Fibroblast of skin of right biceps (primary cell): ENCODE measurements at places on chromosomes 7 and 10.
A peak's percentile ranks its signal among the peaks of the same experiment; 100 is the strongest.

GRCh38 chr7:90007831-90008230 lies 146.4 kb upstream of the STEAP1 start:
- DNase-seq, result no peak

DNA sequence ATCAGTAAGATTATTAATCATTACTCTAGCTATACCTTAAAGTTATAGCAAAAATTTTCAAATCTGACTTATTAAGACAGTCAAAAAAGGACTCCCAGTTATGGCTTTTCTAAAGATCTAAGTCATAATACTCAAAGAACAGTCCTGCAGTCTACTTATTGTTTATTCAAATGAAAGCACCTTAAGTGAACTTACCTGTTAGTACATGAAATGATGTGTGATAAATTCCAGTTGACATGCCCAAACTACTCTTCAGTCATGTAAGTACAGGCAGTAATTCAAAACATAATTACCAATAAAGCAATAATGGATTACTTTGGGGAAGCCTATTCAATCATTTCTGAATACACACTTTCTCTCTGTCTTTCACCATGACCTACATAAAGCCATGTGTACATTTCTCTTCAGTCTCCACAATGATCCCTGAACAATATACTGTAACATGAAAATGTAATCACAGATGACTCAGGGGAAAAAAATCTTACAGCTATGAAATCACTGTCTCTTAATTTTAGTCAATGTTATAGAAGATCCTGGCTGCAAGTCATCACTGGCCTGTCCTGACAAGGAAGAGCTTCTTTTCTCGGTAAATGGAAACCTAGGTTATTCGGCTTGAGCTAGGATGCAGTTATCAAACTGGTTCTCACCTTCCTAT lies 420.7 kb upstream of the LRRTM3 start:
- DNase-seq, result peak; percentile 34

DNA sequence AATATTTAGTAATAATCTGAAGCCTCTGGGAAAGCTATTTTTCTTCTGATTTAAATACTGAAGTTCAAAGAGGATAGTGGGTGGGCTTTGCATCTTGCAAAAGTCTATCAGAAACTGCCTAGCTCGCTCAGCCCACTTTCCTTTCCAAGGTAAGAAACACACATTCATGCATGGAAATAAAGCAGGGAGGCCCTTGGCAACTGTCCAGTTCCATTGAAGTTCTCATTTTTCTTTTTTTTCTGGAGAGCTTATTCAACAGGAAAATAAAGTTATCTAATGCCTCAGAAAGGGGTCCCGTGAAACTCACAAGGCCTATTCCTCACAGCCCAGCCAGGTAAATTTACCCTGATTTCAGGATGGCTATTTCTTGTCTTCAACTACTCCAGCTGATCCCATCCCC lies 654.9 kb downstream of the KCNMA1 start:
- no peak for DNase-seq

DNA sequence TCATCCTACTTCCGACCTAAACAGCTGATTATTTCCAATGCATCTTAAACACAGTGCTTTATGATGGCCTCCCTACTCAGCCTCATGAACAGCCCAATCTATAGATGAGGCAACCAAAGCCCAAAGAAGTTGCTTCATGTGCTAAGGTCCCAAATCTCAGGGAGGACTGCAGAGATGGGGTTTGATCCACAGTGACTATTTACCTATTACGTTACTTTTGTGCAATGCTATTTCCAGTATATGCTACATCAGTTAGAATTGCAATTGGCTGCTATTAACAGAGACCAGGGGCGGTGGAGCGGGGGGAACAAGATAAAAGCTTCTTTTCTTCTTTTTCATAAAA lies 153.0 kb upstream of the TNS3 start:
- DNase-seq, result no peak

DNA sequence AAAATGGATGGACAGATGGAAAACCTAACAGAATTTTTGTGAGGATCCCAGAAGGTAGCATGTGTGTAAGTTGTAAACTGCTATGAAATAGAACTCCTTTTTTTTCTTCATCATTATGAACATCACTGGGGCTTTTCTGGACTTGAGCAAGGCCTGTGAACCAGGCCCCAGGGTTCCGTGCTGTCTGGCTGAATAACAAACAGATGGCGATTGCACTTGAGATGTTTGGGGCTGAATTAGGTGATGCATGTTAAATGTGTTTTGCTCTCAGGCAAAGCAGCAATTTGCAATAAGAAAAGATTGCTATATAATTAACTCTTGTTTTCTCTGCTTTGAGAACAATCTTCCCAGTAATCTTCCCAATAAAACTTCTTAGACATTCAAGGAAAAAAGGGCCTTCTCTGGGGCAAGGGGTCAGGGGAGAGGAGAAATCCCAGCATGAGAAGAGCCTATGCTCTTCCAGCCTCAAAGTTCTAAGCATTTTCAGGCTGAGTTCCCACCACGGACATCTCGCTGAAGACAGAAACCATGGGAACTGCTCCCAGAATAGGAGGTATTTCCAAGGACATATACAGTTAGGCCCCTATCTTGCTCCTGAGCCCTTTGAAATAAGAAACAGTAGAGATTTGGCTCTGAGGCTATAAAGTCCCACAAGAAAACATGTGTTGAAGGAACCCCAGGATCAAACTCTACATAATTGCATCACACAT lies 98.7 kb downstream of the ITIH5 start:
- no peak for DNase-seq

GRCh38 chr7:45073786-45074527 lies 14.8 kb downstream of the NACAD start:
- no peak for DNase-seq

- peak; percentile 58 for DNase-seq
Observed at GRCh38 chr10:132396494-132397035, 435 bp upstream of the PWWP2B start.

DNA sequence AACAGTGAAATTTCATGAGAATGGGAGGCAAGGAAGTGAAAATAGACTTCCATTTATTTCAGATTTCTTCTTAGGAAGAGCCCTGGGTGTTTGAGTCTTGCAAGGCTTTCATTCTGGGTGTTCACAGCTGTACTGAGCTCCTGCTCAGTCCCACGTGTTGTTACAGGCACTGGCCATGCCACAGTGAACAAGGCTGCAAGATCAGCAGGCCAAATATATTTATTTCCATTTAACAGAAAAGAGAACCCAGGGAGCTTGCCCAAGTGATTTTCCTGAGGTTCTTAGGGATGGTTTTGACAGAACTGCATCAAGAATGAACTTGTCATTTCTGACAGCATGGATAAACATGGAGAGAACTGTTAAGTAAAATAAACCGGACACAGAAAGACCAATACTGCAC lies 54.5 kb upstream of the CD36 start:
- DNase-seq, result no peak

DNA sequence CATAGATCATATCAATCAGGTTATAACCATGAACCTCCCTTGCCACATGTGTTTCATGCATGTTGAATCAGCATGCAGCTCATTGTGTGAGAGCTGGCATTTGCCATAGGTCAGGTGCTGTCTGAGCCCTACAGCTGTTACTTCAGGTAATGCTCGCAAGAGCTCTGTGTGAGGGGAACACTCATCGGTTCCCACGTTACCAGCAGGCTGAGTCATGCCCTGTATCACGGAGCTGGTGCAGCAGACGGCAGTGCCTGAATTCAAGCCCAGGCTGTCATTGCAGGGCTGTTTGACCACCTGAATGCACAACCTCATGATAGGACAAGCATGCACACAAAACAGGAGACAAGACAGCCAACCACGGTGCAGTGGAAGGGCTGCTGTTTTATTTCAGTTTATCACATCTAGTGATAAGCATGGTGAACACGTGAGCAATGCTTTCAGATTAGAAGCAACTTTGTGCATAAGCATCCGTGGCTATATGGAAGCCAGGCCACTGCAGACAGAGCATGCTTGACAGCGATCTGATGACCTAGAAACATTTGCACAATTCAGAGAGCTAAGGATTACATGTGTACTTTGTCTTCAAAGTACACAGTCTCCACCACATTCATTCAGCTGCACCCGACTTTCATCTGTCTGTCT lies 56.4 kb upstream of the PFKP start:
- no peak for DNase-seq

GRCh38 chr7:91949221-91950009 lies 8.8 kb downstream of the AKAP9 start:
- DNase-seq, result peak; percentile 15

DNA sequence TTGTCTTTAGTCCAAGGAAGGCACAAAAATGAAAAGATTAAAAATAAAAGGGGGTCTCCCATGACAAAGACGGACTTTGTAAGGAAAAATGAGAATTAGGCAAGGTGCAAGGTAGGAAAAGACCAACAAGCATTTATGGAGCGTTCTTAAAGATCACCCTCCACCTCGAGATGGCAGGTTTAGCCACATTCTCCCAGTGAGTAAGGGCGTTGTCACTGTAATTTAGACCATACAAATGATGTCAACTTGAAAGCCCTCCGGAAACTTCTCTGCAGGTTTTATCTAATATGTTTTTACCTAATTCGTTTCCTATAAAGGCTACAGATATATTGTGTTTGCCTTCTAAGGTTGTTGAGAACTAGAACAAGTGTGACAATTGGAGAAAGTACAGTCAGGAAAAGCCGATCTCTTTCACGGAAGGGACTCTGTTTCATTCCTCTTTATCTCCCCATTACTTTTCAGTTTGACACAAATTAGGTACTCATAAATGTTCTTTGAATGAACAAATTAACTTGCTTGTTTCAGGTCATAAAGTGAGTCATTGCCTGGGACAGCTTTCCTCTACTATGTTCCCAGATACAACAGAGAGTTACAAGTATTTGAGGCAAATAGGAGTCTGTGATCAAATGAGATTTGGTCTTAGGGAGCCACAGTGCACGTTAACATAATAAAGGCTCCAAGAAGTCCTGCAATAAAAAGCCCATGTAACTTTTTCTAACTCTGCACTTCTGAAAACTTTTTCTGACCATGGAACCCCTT lies 102.6 kb upstream of the HABP2 start:
- no peak for DNase-seq

DNA sequence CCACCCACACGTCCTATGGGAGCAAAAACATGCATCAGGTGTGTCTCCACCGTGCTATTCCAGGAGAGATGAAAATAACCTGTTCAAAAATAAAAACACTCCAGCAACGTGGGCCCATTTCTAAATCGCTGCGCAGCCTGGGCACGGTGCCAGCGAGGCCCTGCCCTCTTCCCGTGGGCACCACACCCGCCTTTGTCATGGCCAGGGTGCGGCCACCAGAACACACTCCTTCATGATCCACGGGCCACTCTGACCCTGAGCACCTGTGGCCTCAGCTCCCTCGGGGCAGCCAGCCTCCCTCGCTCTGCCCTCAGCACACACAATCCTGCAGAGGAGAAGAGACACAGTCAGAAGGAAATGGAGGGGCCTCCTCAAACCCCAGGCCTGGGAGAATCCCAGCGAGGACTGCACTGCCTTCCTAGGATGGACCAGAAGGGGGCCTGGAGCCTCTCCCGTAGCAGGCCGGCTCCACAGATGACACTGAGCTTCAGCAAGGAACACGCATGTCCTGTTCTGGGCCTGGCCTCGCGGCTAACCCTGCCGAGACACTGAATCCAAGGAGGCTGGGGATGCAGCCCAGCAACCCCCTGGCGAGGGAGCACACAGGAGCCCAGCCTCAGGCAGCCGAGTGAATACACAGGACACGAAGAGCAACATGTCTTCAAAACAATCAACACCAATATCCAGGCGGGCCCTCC lies 169.0 kb downstream of the MAD1L1 start:
- peak; percentile 26 for DNase-seq

GRCh38 chr7:105982388-105982787 lies 19.3 kb downstream of the CDHR3 start:
- no peak for DNase-seq

DNA sequence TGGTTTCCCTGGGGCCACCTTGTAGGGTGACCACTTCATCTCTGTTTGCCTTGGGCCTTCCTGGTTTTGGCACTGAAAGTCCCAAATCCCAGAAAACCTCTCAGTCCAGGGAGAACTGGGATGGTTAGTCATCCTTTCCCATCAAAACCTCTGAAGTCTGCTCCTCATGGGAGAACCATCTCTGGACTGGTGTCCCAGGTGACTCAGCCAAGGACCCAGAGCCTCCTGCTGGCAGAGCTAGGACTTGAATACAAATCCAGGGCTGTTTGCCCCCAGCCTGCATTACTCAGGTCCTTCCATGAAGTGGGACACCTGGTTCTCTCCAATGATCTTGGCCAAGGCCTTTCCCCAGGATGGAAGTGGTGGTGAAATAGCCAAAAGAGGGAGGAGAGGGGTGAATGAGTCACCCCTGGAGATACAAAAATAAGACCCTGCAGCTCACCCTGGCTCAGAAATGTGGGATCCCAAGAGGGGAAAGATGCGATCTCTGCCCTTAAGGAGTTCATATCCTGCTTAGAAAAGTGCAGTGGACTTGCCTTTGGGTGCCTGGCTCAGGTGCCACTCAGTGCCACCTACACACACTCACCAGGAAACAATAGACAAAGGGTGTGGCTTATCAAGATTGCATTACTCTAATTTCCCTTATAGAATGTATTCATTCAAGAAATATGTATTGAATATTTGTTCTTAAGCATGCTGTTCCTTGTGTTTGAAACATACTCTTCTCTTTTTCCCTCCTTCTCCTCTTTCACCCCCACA lies 22.0 kb downstream of the ADRA2A start:
- peak; percentile 10 for DNase-seq

GRCh38 chr10:102413053-102413705 lies 5.4 kb downstream of the PSD start:
- DNase-seq, result no peak

DNA sequence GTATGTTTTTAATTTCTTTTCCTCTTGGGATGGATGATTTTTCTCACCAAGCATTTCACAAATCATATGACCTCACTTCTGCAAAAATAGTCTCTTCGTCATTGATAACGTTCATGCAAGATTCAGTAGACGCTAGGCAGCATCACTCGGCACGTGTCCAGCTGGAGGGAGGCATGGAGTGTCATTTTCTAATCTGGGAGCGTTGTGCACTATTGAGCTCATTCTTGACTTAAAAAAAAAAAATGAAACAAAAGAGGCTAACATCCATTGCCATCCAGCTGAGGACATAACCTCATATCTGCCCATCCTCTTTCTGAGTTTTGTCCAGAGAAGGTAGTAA lies 56.2 kb downstream of the COL17A1 start:
- peak; percentile 81 for DNase-seq

GRCh38 chr10:13648425-13648824 lies 61.7 kb downstream of the PRPF18 start:
- no peak for DNase-seq

DNA sequence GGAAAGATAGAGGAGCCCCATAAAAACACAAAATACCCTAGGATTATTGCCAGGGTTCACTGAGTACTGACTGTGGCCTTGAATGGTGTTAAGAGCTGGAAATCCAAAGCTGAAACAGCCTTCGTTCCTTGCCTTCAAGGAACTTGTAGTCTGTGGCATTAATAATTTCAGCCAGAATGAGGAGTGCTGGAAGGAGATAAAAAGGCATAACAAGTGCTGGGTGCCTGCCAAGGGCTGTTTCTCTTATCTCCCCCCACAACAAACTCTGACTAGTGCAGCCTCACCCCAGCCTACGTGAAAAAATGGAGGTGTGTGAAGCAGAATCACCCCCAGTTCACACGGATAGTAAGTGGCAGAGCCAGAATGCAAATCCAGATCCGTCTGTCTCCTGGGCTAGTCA lies 199.1 kb upstream of the LYZL2 start:
- DNase-seq, result no peak

GRCh38 chr10:89645742-89646172 lies 715 bp upstream of the PANK1 start:
- no peak for DNase-seq
